ENCODE measurements at places on chromosomes 2 and 18.

GRCh38 chr2:78992807-78993517 is 32.5 kb upstream of the REG3G start:
- H3K27me3 ChIP-seq, result no peaks in the 10 kb centered on the region
- H3K4me1 ChIP-seq, result no peaks in the 10 kb centered on the region
- no peak for DNase-seq
- H3K27ac ChIP-seq, result no peak overlapping the region
- H3K4me3 ChIP-seq, result no peak overlapping the region
- no peaks in the 10 kb centered on the region for H3K36me3 ChIP-seq

DNA sequence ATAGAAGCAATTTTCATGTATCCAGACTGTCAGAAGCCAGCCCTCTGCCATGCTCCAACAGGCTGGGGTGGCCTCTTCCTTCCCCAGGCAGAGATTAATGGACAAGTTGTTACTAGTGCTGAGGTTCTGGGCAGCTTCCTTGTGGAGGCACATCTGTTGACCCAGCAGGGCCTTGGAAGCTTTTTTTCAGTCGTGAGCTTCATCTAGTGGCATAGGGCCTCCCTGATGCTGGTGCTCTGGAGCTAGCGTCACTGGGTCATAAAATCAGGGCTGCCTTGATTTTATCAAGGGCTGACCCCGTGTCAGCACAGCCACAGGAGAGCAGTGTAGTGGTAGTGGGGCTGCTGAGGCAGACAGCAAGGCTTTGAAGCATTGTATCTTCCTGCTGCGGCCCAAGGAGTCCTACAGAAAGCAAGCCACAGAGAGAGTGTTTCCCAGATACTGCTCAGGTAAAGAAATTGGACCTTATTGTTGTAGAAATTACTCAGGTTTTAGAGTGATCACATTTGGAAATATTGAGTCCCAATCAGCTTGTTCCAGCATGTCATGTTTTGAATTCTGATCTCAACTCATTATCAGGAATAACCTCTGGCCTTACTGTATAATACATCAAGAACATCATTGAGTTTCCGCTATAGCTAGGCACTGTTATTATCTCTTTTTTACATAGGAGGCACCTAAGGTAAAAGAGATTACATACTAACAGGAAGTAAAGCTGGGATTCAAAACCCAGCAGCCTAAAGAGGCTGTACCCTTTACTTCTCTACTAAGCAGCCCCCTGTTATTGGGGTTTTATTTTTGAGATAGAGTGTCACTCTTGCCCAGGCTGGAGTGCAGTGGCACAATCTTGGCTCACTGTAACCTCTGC is 92.3 kb upstream of the ALPP start:
- no peak overlapping the region for H3K27ac ChIP-seq
- H3K27me3 ChIP-seq, result no peaks in the 10 kb centered on the region
- H3K4me3 ChIP-seq, result no peak overlapping the region
- H3K36me3 ChIP-seq, result no peaks in the 10 kb centered on the region
- H3K4me1 ChIP-seq, result no peaks in the 10 kb centered on the region

DNA sequence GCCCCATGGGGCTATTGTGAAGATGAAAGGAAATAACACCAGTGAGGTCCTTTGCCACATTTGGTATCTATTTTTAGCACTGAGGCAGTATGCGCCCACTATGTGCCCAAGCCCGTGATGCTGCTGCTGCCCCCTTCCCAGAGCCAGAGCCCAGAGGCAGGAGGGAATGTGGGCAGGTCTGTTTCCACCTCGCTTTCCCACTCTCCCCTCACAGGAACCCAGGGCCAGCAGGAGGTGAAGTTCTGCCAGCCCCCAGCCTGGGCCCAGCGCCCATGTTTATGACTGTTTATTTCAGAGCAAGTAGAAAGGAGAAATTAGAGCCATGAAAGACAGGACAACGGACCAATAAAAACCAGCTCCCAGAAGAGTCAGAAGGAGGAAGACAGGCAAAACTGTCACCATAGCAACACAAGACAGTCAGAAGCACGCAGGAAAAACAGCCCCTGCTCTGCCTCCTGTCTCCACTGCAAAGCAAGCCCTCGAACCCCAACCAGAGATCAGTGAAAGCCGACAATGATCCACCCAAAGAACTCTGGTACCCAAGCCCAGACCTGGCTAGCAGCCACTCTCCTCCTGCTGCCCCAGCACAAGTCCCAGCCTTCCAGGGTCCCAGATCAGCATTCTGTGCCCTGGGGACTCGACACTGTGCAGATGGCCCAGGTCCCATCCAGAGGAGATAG is 1.4 kb downstream of the CYRIA start:
- no peak overlapping the region for H3K27ac ChIP-seq
- peak overlapping the region; percentile 67 for H3K4me3 ChIP-seq

DNA sequence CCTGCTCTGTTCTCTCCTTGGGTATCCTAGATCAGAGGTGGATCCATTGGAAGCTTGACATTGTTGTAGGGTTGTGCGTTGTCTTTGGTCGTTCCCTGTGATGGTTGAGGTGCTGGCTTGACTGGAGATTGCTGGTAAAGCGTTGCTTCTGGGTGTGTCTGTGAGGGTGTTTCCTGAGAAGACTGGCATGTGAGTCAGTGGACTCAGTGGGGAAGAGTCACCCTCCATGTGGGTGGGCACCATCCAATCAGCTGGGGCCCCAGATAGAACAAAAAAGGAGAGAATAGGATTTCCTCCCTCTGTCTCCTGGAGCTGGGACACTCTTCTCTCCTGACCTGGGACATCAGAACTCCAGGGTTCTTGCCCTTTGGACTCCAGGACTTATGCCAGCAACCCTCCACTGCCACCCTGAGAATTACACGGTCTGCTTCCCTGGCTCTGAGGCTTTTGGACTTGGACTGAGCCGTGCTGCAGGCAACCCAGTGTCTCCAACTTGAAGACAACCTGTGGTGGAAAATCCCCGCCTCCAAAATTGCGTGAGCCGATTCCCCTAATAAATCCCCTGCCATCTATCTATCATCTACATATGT is 14.8 kb upstream of the REEP1 start:
- peaks cover 4% of the 10 kb centered on the region for H3K27me3 ChIP-seq
- no peak for DNase-seq
- no peak overlapping the region for H3K27ac ChIP-seq
- H3K36me3 ChIP-seq, result no peaks in the 10 kb centered on the region
- no peak overlapping the region for H3K4me3 ChIP-seq
- no peaks in the 10 kb centered on the region for H3K4me1 ChIP-seq

DNA sequence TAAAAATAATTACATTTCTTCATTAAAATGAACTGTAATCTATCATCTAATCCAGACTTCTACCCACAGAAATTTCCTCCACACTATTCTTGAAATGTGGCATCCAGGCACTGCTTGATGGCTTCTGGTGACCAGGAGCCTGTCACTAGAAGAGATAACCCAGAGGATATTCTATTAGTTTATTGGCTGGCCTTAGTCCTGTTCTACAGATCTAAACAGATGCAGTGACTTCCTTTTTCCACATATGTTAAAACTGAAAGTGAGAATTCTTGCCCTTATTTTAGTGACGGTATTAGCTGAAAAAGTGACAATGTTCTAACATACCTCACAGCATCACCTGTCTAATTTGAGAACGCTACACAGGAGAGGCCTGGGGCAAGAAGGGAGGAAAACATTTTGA is 775.4 kb downstream of the TSN start:
- no peak overlapping the region for H3K27ac ChIP-seq
- no peak for DNase-seq
- no peak overlapping the region for H3K4me3 ChIP-seq
- no peaks in the 10 kb centered on the region for H3K36me3 ChIP-seq
- no peaks in the 10 kb centered on the region for H3K4me1 ChIP-seq
- no peaks in the 10 kb centered on the region for H3K27me3 ChIP-seq

DNA sequence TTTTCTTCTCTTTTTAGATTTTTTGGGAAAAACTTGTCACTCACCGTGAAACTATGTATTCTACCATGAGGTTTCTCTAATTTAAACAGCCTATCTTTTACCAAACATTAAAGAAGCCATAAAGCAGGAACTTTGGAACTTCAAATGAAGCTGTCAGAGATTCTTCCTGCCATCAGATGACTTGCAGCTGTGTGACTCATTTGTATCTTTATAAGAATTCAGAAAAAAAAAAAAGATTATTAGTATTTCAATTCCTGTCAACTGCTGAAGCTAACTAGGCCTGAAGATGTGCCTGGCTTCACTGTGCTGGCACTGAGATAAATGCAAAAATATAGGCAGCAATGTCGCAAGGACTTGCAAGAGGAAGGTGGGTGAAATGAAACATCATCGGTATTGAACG is 1399.1 kb upstream of the PIK3C3 start:
- no peak overlapping the region for H3K4me3 ChIP-seq
- H3K36me3 ChIP-seq, result no peaks in the 10 kb centered on the region
- H3K27me3 ChIP-seq, result no peaks in the 10 kb centered on the region
- no peak overlapping the region for H3K27ac ChIP-seq
- H3K4me1 ChIP-seq, result no peaks in the 10 kb centered on the region

- no peak overlapping the region for H3K27ac ChIP-seq
- DNase-seq, result no peak
- no peak overlapping the region for H3K4me3 ChIP-seq
- no peaks in the 10 kb centered on the region for H3K36me3 ChIP-seq
- no peaks in the 10 kb centered on the region for H3K27me3 ChIP-seq
These were observed 398.3 kb downstream of the FBXO15 start for GRCh38 chr18:73749304-73749703.

- peak overlapping the region; percentile 36 for H3K4me3 ChIP-seq
- H3K27ac ChIP-seq, result no peak overlapping the region
- H3K4me1 ChIP-seq, result peaks cover 2% of the 10 kb centered on the region
These were observed 207.2 kb upstream of the TCF4 start for GRCh38 chr18:55795101-55795669.

All from fibroblast of lung (primary cell).